Epithelial cell of umbilical artery (primary cell): ENCODE measurements at places on chromosomes 6 and 20. TPM values are rescaled to one million over a fixed set of nuclear protein-coding genes. Genes with fewer than 3 reads are reported as not detected.

ARMH2 gene
- total RNA-seq: not detected in 2 replicates

BAK1 gene
- 21.1 and 24.3 TPM in 2 replicates for total RNA-seq

ZNF165 gene
- 0.46 and 0.65 TPM in 2 replicates for total RNA-seq

OLIG3 gene
- not detected in 2 replicates for total RNA-seq

MYL9 gene
- total RNA-seq: 1.7 and 1.9 TPM in 2 replicates

RNF182 gene
- total RNA-seq: 0.32 and 0.61 TPM in 2 replicates

KLC4 gene
- 16.6 and 17.8 TPM in 2 replicates for total RNA-seq

LHFPL5 gene
- not detected in 2 replicates for total RNA-seq

USP49 gene
- 0.97 and 2.7 TPM in 2 replicates for total RNA-seq

CYP21A2 gene
- total RNA-seq: not detected in 2 replicates

XKR7 gene
- not detected in 2 replicates for total RNA-seq

OR12D1 gene
- total RNA-seq: not detected in 2 replicates

HLA-DPB1 gene
- 20.1 and 23.1 TPM in 2 replicates for total RNA-seq

EEF1A2 gene
- 0.46 and 3.6 TPM in 2 replicates for total RNA-seq

RCAN2 gene
- total RNA-seq: 0.32 TPM in 1 of 2 replicates, not detected in the other

PAK5 gene
- not detected in 2 replicates for total RNA-seq

SNAP25 gene
- 0.15 TPM in 1 of 2 replicates, not detected in the other for total RNA-seq

HTR1E gene
- total RNA-seq: not detected in 2 replicates

FAM217A gene
- total RNA-seq: not detected in 2 replicates
